ENCODE measurements at places on chromosomes 7 and 10.

DNA sequence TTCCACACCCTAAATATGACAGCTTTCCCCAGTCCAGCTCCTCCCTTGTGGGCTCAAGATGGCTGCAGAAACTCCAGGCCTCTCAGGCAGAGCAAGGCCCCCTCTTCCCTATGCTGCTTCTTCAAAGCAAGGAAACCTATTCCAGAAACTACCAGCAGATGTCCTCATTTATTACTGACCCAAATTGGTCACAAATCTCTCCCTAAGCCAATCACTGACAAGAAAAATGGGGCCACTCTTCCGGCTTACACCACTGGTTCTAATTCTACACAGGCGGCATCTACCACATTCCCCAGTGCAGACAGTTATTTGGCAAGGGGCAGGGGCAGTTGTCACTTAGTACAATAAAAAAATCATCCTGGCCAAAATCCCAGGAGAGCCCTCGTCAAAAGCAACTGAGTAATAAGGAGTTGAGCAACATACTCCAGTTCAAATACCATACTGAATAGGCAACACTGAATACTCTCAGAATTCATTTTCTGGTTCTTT lies 150.4 kb downstream of the SFMBT2 start:
- DNase-seq: peak; percentile 69

- no peak for DNase-seq
Measured at GRCh38 chr7:147804032-147804431, 786.5 kb upstream of the C7orf33 start.

DNA sequence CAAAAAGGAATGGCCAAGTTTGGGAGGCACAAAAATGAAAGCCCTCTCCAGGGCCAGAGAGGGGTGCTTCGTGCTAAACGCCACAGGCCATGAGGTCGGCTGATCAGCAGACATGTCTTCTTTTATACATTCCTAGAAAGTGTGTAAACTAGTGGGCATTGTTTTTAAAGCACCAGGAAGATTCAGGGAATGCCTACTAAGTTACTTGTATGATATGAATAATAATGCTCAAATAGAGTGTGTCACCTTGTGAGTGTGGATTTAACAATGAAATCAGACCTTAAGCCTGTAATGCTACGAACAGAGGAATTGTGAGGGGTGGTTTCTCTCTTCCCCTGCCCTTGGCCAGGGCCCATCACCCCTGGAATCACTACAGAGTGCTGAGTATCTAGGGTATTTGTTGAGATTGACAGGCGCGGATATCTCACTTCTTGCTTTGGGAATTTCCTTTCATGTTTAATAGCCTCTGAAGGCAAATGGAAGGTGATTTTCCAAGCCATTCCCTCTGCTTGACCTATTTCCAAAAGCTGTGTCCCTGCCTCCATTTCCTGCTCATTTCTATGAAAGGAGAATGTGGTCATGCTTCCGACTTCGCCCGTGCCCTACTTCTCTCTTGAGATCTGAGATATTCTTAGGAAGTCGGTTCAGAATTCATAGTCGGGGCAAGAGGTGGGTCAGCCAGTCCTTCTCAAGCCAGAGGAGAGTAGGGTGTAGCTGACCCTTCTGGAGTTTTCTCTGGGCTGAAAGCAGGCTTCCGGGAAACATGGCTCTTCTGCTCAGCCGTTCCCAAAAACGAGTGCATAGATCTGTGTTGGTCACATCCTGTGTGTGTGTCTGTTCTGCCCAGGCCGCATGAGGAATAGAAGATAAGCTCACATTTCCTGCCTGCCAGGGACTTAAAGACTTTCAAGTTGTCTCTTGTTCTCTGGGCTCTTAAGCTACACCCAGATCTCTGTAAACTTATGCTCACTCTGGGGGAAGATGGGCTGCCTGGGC lies 167.8 kb upstream of the ITGB1 start:
- no peak for DNase-seq

GRCh38 chr7:149735181-149735602 lies 38.2 kb downstream of the ZNF467 start:
- no peak for DNase-seq

All from K562 (cell line).